ENCODE measurements at places on chromosomes 5 and 9. TPM values are rescaled to one million over a fixed set of nuclear protein-coding genes. Genes with fewer than 3 reads are reported as not detected.

Gene PTPN3
- total RNA-seq = 0.72 TPM

Gene CDX1
- total RNA-seq = 0.18 TPM

Gene PRLR
- total RNA-seq = 0.54 TPM

Gene SLC23A1
- not detected for total RNA-seq

Gene SLC6A18
- total RNA-seq = not detected

Gene PCDHB8
- 0.18 TPM for total RNA-seq

Gene IL7R
- 56.9 TPM for total RNA-seq
